ENCODE measurements at places on chromosomes 3 and 15. TPM values are rescaled to one million over a fixed set of nuclear protein-coding genes. Genes with fewer than 3 reads are reported as not detected.

DNA sequence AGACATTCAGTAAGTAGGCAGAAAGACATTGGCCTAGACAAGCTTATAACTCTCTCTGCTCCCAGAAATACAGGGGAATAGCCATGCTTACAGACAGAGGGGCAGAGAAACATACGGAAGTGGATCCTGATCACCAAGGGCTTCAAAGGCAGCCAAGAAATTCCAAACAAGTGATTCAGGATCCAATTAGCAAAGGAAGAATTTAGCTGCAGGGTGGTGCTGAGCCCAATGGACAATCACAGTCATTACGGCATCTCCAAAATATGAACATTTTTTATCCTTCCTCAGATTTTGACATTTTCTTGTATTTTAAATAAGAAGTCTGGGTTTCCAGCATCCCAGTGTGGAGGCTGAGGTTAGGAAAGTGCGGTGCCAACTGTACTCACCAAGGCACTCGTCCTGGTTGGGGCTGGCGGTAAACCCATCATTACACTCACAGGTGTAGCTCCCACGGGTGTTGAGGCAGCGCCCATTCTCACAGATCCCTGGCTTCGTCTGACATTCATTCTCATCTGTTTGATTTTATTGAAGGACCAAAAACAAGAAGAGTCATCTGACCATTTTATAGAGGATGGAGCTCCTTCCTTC is 96.8 kb downstream of the DUT start:
- no peak for DNase-seq

GRCh38 chr15:43105778-43106485 is at the start of gene UBR1:
TSS of gene UBR1 (minus strand) at chr15:43106038. CDS start at chr15:43106022, 16 bp downstream.
- DNase-seq: peak; percentile 84

Gene GMPS
- 113 TPM for total RNA-seq

DNA sequence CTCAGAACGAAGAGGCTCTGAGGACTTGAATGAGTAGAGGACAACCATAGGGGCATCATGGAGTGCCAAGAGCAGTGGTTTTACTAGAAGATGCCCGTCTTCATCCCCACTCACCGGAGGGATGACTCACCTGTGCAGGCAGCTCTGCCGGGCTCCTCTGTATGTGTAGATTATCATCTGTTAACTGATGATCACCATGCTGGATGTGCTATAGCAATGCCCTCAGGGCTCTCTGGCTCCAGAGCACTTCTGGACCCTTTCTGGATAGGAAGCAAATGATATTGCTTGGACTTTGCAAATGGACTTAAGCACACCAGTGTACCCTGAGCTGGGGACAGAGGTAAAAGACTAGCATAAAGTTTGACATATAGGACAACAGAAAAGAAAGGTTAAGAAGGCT is 10.2 kb upstream of the TGFBR2 start:
- no peak for DNase-seq

Gene CHRNB4
- not detected for total RNA-seq

- peak; percentile 65 for DNase-seq
These were observed 589 bp downstream of the NEIL1 start for GRCh38 chr15:75347222-75348033.

DNA sequence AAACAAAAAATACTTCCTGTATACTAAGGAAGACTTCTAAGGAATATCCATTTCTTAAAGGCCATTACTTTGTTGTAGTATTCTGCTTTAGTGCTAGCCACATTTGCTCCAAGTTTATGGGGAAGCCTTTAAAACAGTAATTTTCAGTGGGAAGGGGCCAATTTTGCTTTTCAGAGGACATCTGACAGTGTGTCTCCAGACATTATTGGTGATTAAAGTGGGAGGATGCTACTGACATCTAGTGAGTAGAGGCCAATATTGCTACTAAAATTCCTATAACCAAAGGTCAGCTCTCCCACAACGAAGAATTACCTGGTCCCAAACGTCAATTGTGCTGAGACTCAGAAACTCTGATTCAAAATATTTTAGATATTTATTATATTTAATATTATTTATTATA is 24.8 kb downstream of the SLC28A2 start:
- peak; percentile 11 for DNase-seq

DNA sequence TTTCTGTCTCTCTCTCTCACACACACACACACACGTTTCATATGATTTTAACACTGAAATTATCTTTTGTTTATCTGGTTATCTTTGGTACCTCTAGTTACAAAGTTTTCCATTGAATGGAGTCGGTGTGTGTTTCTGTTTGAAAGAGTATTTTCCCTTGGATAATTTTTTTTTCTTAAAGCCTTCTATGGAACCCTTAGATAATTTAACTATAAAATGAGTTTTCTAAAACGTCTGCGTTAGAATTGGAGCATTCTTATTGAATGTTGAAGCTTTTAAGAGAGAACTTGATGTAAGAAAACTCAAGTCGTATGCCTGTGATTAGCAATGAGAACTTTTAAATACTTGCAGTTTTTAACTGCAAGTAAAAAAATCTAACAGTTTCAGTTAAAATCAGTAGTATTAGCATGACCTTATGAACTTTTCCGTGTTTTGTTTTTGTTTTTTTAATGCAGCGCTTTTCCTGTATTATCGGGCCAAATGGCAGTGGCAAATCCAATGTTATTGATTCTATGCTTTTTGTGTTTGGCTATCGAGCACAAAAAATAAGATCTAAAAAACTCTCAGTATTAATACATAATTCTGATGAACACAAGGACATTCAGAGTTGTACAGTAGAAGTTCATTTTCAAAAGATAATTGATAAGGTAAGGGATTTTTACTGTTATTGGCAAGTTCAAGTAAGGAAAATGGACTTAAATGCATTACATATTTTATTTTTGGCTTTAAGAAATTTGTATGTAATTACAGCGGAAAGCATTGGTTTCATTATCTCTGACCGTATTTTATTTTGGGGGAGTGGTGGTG is 3.0 kb downstream of the SMC4 start:
- no peak for DNase-seq

DNA sequence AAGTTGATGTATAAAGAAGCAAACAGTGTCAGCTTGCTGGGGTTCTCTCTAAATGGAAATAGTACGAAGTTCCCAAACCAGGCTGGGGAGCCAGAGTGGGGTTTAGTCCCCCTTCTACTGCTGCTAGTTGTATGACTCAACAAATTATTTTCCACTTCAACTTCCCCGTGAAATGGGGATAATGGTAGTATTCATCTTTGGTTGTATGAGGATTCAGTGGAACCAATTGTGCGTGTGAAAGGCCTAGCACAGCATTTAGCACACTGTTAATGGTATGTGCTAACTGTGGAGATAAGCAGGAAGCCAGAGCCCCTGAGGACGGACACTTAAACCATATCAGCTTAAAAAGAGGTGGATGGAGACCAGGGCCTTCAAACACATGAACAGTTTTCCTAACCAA is 4.2 kb downstream of the SORD start:
- no peak for DNase-seq

GRCh38 chr3:128063865-128064264 is 11.6 kb downstream of the SEC61A1 start:
- no peak for DNase-seq

GRCh38 chr3:114867359-114867758 is 279.7 kb downstream of the ZBTB20 start:
- DNase-seq: no peak

- DNase-seq: no peak
These were observed 487.4 kb downstream of the FGF12 start for GRCh38 chr3:192239956-192240355.

Gene PLA2G4B
- 6.8 TPM for total RNA-seq

Gene SAMD7
- not detected for total RNA-seq

Gene CAMK2N2
- total RNA-seq: 0.66 TPM

DNA sequence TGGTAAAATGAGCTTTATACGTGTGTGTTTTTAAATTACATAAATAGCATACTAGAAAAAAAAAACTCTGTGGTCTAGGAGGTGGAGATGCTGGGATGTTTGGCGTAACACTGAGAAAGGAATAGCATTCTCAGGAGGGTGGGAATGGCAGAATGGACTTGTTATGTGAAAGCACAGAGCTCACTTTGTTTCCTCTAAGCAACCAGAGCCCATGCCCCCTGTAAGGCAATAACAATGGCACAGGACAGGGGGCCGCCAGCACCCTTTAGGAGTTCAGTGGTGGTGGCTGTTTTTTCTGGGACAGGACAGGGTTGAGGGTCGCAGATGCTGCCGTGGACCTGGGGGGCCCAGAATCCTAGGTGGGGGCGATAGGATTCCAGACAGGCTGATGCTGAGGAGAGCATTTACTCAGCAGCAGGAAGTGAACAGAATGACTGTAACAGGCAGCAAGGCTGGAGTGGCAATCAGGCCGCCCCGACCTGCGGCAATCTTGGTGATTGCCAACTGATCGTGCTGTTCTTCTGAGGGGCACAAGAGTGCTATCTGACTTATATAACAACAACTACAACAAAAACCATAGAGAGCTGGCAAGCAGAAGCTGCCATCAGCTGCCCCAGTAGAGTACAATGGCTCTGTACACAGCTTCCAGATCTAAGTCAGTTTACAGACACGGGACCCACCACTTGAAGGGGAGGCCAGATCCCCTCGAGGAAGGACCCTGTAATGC is 160.4 kb downstream of the UACA start:
- DNase-seq: no peak

DNA sequence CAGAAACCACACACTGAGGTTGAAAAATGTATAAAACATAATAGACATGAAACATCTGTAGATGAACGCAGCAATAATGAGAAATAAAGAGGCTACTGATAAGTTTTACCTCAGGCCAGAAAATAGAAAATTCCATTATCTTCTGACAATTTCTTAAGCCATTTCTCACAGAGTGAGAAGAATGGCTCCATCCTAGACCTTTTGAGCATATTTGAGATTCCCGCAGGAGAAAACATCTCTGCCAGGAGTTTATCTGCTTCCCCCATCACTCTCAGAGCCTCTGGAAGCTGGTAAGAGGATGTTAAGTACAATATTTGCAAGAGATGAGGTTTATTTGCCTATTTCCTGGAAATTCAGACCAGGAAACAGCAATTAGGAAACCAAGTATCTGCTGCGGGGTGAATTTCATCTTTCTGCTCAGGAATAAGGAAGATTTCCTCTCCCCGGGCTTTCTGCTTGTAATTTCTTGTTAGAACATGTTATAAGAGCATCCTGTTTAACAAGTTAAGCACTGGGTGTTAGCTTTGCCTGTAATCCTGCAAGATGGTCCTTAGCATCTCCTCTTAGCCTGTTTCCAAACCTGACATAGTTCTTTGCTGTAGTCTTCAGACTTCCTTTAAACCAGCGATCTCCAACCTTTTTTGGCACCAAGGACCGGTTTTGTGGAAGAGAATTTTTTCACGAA is 54.8 kb downstream of the ATP13A4 start:
- no peak for DNase-seq

- DNase-seq: no peak
These were observed 160.7 kb downstream of the PDE8A start for GRCh38 chr15:85142312-85142711.

DNA sequence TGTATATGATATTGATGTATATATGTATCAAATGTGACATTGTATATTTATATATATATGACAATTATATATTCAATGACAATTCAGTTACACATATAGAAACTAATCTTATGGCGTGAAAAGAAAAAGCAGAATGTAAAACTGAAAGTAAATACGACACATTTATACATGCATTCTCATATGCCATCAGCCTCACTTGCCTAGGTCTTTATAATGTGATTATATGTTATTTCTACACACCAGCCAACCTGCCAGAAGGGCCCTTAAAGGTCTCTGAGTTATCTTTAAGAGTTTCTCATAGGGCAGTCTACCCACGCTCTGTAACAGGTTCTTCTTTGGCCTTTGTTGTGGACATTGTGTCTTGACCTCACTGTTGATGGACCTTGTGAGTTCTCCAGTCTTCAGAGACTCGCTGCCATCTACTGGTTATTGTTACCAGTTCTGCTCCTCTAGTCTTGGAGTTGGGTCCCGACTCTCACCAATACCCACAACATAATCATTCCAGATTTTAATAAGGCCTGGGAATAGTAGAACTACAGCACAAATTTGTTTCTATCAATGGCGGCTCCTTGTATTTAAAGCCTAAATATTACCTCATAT is 371.5 kb upstream of the GOLIM4 start:
- DNase-seq: no peak

DNA sequence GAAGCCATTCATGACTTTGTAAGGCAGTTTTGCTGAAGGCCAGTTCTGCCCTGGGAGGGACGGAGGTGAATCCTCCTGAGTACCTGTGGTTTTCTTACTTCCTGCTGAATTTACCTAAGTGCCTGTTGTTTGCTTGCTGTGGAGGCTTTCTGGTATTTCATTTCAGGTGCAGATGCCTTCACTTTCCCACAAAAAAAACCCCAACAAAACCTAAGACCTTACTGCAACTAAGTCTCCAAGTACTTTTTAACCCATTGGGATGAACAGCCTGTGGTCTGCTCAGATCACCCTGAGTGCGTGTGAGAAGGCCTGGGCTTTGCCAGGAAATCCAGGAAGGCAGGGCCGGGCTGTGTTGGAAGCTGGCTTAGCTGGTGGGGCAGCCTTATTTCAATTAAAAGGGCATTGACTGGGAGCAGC is 65.3 kb downstream of the IGF1R start:
- DNase-seq: peak; percentile 28

GRCh38 chr15:41513506-41514227 is at the start of gene LTK:
TSS of gene LTK (minus strand) at chr15:41513827. CDS start at chr15:41513709, 118 bp downstream.
- DNase-seq: peak; percentile 49

Measured in CD8-positive, alpha-beta memory T cell (primary cell).